NCI-H1694 (cell line): ENCODE measurements at places on chromosomes 12 and 14.

DNA sequence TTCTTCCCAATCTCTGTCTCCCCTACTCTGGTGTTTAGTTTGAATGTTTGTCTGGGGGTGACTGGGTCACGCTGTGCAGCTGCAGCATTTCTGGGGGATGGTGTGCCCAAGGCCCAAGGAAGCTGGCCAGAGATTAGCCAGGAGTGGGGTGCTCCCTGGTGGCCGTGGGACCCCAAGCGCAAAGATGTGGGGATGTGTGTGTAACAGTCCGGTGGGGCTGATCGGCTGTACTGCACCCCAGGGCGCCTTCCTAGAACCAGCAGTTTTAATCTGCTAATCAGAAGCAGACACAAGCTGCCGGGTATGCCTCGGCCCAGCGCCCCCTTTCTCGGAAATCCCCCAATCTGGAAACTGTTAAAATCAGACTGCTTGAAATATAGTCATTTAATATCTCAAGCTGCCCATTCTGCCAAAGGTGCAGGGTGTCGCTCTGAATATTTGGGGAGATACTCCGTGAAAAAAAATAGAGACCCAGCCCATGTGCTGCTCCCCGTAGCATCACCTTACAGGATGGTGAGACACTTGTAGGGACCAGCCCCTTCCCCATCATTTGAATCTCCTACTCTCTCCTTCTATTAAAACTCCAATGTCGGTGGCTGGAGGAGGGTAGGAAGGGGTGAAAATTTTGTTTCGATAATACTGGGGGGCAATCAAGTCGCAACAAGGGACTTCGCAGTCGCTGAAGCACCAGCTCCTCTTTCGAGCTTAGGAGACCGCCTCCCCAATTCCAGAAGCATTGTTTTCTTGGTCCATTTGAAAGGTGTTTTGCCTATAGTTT lies 4.3 kb downstream of the HOXC9 start:
- DNase-seq = no peak

- DNase-seq = no peak
These were observed 33.4 kb upstream of the CD9 start for GRCh38 chr12:6166808-6167207.

DNA sequence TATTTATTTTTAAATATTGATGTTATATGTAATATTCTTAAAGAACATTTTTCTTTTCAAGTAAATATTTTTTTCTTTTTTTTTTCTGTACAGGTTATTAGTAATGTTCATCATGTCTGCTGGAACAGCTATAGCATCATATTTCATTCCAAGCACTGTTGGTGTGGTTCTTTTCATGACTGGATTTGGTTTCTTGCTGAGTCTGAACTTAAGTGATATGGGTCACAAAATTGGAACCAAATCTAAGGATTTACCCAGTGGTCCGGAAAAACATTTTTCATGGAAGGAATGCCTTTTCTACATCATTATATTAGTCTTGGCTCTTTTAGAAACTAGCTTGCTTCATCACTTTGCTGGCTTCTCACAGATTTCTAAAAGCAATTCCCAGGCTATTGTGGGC lies 23.2 kb downstream of the PCNX4 start:
- DNase-seq = no peak

- DNase-seq = no peak
These were observed 1052.9 kb downstream of the GALC start for GRCh38 chr14:86940106-86940505.

DNA sequence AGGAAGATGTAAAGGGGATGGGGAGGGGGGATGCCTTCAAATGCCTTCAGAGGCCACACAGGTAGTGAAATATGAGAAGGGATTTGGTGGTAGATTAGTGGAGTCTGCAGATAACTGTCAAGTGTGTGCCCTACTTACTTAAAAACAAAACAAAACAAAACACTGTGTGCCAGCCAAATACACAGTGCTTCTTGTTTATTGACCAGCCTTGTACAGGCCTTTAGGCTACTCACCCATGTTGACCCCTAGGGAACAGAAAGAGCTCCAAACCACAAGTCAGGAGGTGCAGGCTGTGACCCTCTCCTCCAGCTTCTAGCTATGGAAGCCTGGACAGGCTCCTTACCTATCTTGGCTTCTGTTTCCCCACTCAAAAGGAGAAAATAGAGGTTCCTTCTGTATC lies 562.0 kb downstream of the ETNK1 start:
- DNase-seq = no peak

GRCh38 chr12:105561546-105562198 lies 231.2 kb downstream of the C12orf75 start:
- DNase-seq = no peak

DNA sequence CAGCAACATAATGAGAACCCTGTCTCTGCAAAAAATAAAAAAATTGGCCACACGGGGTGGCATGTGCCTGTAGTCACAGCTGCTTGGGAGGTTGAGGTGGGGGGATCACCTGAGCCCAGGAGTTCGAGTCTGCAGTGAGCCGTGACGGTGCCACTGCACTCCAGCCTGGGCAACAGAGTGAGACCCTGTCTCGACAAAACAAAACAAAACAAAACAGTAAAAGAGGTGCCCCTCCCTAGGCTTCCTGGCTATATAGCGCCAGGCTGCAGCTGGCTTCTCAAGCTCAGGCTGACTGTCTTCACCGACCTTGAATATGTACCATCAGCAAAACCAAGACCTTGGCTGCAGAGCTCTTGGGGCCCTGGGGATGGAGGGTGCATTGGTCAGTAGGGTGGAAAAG lies 29.4 kb downstream of the TSPAN9 start:
- DNase-seq = no peak

- DNase-seq = no peak
These were observed 207.5 kb downstream of the CALM1 start for GRCh38 chr14:90604356-90604755.

DNA sequence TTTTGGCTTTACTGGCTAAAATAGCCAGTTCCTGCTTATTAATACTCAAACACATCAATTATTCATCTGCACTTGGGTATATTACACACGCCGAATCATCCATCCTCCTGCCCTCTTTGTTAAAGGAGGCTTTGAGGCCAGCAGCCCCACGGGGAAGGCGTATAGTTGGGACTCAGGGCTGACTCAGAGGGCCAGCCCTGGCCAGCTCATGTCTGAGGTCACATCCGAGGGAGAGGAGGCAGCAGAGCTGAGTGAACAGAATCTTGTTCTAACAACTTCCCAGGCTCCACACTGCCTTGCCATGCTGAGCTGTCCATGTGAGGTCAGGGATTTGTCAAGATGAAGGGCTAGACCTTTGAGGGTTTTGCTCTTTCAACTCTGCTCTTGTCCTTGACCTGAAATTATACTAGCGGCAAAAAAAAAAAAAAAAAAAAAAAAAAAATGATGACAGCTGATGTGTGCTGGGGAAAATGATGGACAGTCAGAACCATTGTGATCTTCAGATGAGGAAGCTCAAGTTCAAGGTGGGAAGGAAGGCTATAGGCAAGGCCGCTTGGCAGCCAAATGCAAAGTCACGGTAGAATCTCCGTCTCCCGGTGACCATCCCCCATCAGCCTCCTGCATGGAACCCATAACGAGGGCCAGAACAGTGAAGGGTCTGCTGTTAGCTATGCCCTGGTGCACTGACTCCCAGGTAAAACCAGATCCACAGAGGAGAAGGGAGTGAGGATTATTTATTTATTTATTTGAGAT lies 12.5 kb upstream of the MARK3 start:
- DNase-seq = no peak

GRCh38 chr14:99860219-99860618 lies 67.0 kb downstream of the EML1 start:
- no peak for DNase-seq

GRCh38 chr12:45244561-45245343 lies 28.9 kb downstream of the ANO6 start:
- no peak for DNase-seq

GRCh38 chr12:48813465-48814261 lies 4.6 kb upstream of the CACNB3 start:
- no peak for DNase-seq

DNA sequence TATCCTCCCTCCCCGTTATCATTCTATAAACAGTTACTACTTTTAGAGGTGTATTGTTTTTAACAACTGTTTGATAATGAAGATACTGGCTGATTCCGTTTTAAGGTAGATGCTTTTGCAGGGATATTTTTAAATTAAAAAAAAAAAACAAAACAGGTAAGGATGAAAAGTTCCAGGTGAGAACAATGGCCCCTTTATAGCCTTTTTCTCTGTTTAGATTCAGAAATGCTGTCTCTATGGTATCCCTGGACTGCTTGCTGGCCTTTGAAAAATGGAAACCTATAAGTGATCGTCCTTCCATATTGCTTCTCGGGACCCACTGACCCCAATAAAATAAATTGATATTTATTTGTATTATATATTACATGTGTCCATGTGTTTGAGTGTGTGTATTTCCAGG lies 23.2 kb upstream of the ANO6 start:
- no peak for DNase-seq

DNA sequence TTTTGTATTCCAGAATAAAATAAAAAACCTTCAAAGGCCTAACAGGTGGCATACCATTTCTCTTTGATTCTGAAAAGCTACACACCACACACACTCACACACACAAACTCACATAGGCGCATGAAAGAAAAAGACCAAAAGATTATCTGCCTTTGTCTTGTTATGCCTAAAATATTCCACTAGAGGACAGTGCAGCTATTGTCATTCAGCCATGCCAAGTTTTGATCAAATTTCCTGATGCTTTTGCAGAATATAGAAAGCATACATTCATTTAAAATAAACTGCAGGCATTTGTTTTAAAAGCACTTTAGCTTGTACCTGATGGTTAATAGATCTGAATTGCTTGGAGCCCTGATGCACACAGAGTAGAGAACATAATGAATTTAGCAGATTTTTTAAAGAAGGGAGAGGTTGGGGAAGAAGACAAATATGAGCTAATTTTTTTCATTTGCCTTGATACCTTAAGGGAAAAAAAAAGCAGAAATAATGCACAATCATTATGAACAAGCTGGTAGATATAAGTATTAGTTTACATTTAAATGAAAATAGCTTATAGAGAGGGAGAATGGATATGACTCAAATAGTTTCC lies 1766.9 kb upstream of the SEL1L start:
- peak; percentile 73 for DNase-seq

GRCh38 chr12:57491393-57492280 lies 3.8 kb downstream of the MARS1 start:
- DNase-seq = peak; percentile 18

- no peak for DNase-seq
These were observed 321.5 kb downstream of the TMEM117 start for GRCh38 chr12:44157359-44157758.

GRCh38 chr14:94542111-94542810 lies 19.0 kb upstream of the SERPINA4 start:
- DNase-seq = no peak

GRCh38 chr14:100671386-100671901 lies 55.2 kb upstream of the DLK1 start:
- DNase-seq = no peak

GRCh38 chr12:116261525-116262100 lies 15.9 kb downstream of the MED13L start:
- DNase-seq = no peak

DNA sequence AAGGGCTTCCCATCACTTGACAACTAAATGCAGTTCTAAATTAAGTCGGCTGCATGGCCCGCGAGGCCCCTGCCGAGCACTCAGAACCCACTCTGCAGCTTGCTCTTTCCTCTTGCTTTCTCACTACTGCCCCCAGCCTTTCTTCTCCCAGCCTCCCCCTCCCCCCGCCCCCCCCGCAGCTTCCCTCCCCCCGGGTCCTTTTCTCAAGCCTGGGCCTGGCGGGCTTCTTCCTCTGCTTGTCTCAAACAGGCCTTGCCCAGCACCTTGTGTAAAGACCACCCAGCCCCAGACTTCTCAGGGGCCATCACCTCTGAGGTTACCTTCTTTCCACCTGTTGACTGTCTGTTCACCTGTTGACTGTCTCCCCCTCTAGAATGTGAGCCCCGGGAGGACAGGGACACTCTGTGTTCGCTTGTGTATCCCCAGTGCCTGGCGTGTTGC lies 1.1 kb downstream of the CYP46A1 start:
- DNase-seq = no peak

DNA sequence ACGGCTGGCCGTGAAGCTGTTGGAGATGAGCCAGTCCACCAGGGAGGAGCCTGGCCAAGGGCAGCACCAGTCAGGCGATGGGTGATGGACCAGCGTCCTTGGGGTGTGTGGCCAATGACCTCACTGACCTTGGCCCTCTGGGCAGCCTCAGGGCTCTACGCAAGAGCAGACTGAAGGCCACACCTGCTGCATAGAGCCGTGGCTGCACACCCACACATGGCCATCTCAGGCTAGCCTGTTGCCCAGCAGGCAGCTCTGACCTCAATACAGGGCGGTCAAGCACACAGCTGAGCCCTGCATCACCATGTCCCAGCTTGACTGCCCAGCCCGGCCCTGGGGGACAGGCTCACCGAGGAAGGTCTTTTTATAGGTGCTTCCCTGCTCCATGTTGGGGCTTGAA lies 19.2 kb downstream of the PLEK2 start:
- no peak for DNase-seq

DNA sequence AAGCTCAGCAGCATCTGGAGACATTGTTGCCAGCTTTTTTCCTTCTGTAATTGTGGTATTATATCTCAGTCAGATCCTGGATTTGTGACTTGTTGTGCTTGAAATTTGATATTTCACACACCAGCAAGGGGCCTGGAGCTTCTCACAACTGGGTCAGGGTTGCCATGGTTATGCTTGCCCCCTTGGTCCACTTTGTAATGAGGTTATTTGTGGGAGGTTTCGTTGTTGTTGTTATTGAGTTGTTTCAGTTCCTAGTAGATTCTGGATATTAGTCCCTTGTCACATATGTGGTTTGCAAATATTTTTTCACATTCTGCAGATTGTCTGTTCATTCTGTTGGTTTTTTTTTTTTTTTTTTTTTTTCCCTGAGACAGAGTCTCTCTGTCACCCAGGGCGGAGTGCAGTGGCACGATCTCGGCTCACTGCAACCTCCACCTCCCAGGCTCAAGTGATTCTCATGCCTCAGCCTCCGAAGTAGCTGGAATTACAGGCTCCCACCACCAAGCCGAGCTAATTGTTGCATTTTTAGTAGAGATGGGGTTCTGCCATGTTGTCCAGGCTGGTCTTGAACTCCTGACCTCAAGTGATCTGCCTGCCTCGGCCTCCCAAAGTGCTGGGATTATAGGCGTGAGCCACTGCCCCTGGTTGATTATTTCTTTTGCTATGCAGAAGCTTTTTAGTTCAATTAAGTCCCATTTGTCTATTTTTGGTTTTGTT lies 80.6 kb upstream of the ETV6 start:
- no peak for DNase-seq
